ENCODE measurements at places on chromosomes 5 and 9.

GRCh38 chr9:129981180-129981907, 61.6 kb downstream of the FNBP1 start:
- DNase-seq: no peak

DNA sequence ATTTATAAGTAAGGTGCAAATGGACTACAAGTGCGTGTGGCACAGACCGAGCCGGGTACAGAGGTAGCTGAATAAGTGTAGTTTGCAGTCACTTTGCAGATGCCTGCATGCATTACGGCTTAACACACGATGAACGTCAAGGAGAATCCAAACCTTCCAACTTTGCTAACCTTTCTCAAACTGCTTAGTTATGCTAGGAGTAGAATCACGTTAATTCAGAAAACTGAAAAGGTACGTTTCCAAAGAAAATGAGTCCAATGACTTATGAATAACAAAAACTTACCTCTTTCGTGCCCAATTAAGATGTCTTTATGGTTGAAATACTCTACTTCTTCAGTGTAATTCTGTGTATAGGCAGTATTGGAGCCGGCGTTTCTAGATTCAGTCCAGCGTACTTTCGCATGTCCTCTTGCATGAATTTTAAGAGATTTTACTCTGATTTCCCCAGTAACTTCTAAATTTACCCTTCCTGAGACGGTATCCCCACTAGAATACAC, 539 bp downstream of the ARRDC3 start:
- DNase-seq: peak; percentile 29

DNA sequence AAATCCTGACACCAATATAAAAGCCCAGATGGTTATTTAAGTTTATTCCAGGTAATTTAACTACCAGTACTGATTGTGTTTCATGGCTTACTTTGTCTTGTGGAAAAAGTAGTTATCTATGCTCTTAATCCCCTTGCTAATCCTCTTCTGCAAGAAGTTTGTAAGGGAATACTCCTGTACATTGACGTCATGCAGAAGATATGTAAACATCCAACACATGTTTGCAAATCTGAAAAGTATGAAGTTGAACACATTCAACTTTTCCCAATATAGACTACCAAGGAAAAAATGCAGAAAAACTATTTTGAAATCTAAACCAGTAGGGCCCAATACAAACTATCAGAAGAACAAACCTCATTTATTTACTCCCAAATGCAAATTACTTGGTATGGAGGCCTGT, 56.3 kb upstream of the ELL2 start:
- no peak for DNase-seq

- DNase-seq: no peak
Observed at GRCh38 chr9:14278291-14278721, 35.6 kb downstream of the NFIB start.

- no peak for DNase-seq
Observed at GRCh38 chr5:178589180-178590140, 733 bp downstream of the COL23A1 start.

DNA sequence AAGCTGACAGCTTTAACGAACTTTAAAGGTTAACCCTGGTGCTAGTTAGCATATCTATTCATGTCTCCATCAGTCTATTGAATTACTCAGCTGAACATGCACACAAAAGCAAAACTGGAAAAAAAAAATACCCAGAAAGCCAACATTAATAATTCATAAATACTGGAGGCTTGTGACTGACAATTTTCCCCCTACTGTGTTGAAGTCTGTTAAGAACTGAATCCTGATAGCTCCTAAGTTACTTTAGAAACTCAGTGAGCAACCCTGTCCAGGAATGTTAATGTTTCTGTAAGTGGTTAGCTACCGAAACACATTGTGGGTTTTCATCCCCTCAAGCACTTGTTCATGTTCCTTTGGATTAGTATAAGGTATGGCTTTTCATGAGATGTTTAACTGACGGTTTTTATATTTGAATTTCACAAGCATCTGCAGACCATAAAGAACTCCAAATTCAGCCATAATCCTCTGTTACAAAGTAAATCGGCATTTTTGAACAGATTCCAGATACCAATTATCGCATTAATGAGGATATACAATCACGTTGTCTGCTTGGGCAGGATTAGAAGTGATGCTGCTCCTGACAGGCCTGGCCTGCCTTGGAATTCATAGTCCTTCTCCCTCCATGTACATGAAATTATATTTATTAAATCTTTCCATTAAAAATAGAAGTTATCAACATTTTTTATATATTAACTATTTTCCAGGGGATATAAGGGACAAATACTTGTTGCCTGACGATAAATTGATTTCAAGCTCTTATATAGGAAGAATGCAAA, 331.2 kb downstream of the TLE4 start:
- no peak for DNase-seq

- no peak for DNase-seq
Observed at GRCh38 chr5:141369994-141370848, at the start of gene PCDHGB3. Gene PCDHGB3 (plus strand): TSS chr5:141370242. CDS start chr5:141370395, 153 bp downstream.

- DNase-seq: no peak
Observed at GRCh38 chr9:90010793-90011192, 406.0 kb downstream of the GADD45G start.

DNA sequence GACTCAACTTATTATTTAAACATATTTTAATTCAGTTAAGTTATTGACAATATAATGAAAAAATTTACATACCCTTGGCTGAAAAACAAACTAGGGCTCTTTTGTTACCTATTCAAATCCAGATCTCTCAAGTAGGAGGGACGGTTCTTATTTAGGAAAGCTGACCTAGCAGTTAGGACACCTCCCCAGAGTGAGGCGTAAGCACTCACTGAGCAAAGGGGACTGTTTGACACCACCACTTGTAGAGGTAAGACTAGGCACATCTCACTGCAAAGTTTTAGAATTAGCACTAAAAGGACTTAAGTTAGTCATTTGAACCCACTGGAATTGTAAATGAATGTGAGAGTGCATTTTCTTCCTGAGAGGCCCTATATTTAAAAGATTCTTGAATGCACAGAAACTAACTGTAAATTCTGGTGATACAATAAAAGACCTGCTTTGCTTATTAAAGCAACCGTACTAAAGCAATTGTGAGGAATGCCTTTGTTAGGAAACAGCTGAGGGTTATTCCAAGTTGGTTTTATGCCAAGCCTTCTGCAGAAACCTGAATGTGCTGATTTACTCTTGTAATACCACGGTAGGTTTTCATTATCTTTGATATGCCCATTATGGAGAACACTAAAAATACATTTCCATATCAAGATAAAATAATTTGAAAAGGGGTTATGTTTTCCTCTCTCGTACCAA, 16.2 kb downstream of the HACD4 start:
- no peak for DNase-seq

DNA sequence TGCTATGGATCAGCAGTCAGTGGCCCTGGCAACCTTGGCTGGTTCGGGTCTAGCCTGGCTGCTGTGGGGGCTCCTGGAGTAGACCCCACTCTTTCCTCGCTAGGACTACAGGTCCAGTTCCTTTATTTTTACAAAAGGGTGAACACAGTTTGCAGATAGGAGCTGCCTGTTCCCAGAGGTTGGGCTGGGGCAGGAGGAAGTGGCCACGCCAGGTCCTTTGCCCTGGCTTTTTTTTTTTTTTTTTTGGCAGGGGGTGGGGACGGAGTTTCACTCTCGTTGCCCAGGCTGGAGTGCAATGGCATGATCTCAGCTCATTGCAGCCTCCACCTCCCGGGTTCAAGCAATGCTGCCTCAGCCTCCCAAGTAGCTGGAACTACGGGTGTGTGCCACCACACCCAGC, 7.9 kb downstream of the SLC2A6 start:
- no peak for DNase-seq

DNA sequence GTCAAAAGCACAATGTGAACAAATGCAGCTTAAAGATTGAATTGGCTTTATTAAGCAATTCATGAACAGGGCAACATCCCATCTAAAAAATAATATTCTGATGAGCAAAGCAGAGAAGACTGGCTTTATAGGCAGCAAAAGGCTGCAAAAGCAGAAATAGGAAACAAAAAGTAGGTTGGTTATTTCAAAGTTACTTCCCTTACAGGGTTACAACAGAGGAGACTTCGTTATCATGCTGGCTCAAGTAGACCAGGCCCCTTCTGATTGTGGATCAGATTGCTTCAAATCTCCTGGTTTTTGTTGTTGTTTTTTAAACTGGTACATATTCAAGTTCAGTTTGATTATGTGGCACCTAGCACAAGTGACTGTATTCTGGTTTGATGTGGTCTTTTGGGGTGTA, 73.1 kb downstream of the MAN2A1 start:
- DNase-seq: no peak

DNA sequence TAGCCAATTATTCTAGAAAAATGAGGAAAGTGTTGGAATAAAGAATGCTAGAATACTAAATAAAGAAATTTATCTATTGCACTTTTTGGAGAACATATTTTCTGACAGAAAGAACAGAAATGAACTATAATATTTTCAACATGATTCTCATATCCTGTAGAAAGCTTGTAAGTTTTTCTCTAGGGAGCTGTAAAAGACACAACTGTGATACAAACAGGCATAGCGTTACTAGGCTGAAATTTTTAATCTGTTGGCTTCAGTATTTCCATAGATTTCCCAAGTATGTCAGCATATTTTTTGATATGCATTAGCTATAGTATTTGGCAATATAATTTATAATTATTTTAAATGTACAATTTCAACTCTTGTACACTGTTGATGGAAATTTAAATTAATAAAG, 31.3 kb downstream of the ANXA1 start:
- DNase-seq: no peak

GRCh38 chr9:122095010-122095767, 2.1 kb upstream of the TTLL11 start:
- no peak for DNase-seq

- no peak for DNase-seq
Observed at GRCh38 chr9:131734781-131735180, 5.1 kb downstream of the RAPGEF1 start.

DNA sequence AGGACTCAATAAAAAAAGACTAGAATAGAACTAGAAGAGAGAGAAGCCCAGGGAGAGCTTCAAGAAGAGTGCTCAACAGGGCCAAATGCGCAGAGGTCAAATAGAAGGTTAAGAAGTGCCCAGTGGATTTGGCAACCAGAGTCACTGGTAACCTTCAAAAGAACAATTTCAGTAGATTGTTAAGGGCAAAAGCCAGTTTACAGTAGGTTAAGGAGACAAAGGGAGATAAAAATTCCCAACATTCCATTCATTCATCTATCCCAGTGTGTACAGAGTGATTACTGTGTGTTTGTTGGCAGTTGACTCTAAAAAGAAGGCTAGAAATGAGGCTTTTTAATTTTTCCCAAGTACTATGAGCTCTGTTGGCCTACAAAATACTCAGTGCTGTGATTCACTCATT, 69.4 kb downstream of the RIGI start:
- DNase-seq: no peak

DNA sequence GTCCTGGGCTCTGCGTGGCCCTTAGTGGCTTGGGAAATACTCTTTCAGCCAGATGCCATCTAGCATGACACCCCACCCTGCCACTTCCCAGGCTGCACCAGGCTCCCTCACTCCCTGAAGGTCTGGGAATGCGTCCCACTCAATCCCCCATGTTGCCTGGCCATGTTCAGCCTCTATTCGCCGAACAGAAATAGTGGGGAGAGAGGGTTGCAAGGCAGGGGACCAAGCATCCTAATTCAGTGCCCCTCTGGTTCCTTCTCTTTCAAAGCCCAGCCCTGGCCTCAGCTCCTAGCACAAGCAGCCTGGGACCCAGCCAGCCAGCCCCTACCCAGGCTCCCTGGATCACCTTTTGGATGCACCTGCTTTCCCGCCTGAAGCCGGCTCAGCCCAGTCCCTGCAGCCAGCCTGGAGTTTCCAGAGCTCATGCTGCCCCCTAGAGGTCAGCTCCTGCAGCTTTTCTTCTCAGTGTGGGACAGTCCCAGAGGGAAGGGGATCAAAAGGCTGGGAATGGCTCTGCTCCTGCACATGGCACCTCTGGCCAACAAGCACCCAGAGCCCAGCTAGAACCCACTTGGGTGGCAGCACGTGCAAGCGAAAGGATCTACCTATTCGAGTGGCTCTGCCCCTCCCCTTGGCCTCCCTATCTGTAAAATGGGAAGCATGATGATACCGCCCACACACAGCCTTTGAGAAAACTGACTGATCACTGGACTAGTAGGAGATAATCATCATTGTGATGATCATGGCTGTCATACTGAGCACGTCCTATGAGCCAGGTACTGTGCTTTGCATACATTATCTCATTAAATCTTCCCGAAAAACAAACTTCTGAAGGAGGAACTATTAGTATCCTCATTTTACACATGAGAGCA, 48.7 kb upstream of the C5orf58 start:
- DNase-seq: no peak

DNA sequence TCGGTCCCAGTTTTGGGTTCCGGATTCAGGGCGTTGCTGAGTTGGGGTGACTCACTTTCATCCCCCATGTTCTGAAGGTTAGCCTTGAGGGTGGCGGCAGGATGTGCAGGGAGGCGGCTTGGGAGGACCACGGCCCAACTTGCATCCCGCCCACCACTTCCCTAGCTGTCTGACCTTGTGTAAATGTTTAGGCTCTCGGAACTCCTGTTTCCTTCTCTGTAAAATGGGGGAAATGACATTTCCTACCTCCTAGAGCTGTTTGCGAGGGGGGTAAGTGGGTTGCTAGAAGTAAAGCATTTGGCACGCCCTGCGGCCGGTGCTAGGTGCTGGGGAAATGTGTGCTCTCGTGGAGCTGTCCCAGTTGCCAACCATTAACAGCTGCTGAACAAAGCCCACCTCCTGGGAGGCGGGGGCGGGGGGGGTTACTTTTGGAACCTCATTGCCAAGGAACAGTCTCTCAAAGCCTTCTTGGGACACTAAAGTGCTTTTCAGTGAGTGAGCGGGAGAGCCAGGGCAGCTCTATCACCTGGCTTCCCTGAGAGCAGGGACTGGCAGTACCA, 27.5 kb downstream of the PTGES2 start:
- DNase-seq: no peak

DNA sequence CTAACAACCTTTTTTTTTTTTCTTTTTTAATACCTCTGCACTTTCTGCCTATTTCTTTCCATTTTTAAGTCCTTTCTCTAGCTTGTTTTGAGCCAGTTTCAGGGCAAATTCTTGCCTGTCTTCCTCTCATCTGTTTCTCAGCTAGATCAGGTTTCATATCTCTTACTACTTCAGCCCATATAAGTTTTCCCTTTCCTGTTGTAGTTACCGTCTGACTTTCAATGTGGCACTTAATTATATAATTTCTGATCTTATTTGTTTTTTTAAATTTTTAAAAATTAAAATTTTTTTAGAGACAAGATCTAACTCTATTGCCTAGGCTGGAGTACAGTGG, 104.7 kb upstream of the ELL2 start:
- no peak for DNase-seq

DNA sequence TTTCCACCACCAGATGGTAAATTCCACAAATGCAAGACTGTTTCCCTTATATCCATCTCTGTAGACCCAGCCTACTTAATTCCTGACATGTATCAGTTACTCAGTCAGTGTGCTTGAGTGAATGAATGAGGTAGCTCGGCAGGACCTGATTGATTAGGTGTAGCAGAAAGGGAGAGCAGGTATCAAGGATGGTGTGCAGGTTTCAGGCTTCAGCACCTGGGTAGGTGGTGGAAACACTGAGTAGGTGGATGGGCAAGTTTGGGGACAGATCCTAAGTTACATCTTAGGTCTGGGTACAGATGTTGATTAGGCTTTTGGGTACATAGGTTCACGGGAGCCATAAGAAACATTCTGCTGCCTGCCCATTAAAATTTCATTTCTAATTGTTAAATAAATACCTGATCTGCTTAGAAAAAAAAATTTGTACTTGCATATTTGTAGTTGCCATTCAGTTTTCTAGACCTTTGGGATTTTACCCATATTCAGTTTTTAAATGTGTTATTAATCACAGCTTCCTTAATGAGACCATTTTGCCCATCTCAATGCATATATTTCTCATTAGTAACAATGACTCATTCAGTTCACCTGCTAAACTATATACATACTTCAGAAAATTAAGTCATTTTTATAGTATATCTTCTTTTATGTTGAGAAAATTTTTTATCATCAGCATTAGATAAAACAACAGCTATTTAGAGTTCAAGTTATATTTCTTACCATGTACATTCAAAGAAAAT, 111.8 kb downstream of the INIP start:
- DNase-seq: no peak
